Mesangial cell (primary cell): ENCODE measurements at places on chromosomes 16 and 17. TPM values are rescaled to one million over a fixed set of nuclear protein-coding genes. Genes with fewer than 3 reads are reported as not detected.

The ELAC2 gene
- 89.6 and 101 TPM in 2 replicates for total RNA-seq

The SCIMP gene
- not detected in 2 replicates for total RNA-seq

The NSF gene
- 15.7 and 18.4 TPM in 2 replicates for total RNA-seq

The FBXW10 gene
- total RNA-seq = not detected in 2 replicates

The RAB11FIP4 gene
- 2.6 and 10.5 TPM in 2 replicates for total RNA-seq

The EPX gene
- total RNA-seq = not detected in 2 replicates

The CCDC102A gene
- 10.6 and 24.1 TPM in 2 replicates for total RNA-seq

The SLC6A4 gene
- total RNA-seq = under 0.01 TPM in 1 of 2 replicates, not detected in the other

The MEOX1 gene
- total RNA-seq = not detected in 2 replicates

The PYY gene
- 0.38 TPM in 1 of 2 replicates, not detected in the other for total RNA-seq

The ZCCHC14 gene
- 13.0 and 33.3 TPM in 2 replicates for total RNA-seq

The GAST gene
- total RNA-seq = not detected in 2 replicates

The GIT1 gene
- 50.5 and 68.3 TPM in 2 replicates for total RNA-seq

The OR4D1 gene
- total RNA-seq = not detected in 2 replicates

The LPO gene
- total RNA-seq = not detected in 2 replicates

The ZNF174 gene
- 8.5 and 15.6 TPM in 2 replicates for total RNA-seq

The OR2C1 gene
- total RNA-seq = not detected in 2 replicates

The TUBG1 gene
- 56.2 and 201 TPM in 2 replicates for total RNA-seq

The DNAH9 gene
- not detected in 2 replicates for total RNA-seq

The DPEP3 gene
- not detected in 2 replicates for total RNA-seq

The KCTD19 gene
- total RNA-seq = 0.16 and 0.38 TPM in 2 replicates

The KRTAP3-1 gene
- not detected in 2 replicates for total RNA-seq

The C17orf78 gene
- not detected in 2 replicates for total RNA-seq

The BRIP1 gene
- total RNA-seq = 1.5 and 12.1 TPM in 2 replicates

The FBXW10B gene
- total RNA-seq = not detected in 2 replicates

The GP1BA gene
- not detected in 2 replicates for total RNA-seq

The USH1G gene
- not detected in 2 replicates for total RNA-seq

The SPATA22 gene
- total RNA-seq = 0.38 TPM in 1 of 2 replicates, not detected in the other

The FKBP10 gene
- 175 and 310 TPM in 2 replicates for total RNA-seq

The BMERB1 gene
- total RNA-seq = 14.0 and 28.6 TPM in 2 replicates
